ENCODE measurements at places on chromosomes 16 and 17.

DNA sequence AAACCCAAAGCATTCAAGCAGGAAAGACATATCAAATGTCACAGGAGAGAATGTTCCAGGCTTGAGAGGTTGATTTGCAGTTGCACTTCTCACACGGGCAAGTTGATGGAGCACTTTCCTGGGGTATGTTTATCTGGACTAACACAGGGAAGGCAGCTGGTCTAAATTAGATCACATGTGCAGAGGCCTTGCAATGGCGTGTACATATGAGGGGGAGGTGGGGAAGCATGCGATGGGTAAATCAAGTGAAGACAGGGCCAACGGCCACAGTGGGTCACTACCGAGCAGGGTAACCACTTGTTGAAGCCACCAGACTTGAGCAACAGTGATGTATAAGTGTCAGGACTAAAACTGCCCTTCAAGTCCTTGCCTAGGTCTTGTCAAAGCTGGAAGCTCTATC lies 156.6 kb upstream of the MAF start:
- DNase-seq, result no peak

DNA sequence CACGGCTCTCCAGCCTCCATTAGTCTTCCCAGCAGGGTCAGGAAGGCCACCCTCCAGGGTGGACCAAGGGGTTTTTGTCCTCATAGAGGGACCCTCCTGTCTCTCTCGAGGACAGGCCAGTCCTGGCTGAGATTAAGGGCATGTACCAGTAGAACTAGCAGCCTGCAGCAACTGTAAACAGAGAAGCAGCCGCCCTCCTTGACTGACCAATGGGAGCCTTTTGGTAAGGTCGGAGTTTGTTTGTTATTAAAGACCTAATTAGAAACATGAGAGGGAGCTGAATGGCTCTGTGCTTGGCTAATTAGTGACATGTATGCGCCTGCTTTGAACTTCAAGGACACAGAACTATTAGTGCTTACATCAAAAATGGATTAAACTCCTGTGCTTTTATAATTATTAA lies 80.0 kb downstream of the CCDC182 start:
- no peak for DNase-seq

DNA sequence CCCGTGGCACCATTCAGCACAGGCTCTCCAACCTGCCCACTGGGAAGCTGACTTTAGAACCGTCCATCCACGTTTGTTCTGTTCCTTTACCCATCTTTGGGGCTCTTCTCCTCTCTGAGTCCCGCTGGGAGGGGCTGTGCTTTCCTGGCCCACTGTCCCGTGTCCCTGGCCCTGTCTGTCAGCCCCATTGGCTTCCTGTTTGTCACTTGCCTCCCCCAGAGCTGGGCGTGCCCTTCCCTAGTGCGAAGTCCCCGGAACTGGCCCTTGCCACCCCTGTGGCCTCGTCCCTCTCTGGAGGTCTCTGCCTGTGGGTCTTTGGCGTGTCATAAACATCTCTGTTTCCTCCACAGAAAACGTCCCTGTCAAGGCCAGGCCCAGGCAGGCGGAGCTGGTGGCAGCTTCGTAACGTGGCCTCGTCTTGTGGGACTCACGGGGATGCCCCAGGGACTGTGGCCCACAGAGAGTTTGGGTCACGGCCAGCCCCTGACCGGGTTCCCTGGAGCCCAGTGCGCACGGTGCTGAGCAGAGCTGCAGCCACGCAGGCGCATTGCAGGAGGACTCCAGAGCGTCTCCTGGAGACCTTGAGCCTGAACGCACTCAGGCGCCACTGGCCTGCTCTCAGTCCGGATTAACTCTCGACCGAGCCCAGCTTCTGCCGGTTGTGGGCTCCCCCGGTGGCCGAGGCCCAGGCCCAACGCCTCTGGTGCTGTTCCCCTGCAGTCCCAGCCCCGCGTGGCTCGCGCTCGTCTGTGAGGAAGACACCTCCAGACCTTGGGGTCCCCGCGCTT lies 7.3 kb downstream of the CHMP6 start:
- no peak for DNase-seq

GRCh38 chr16:29743475-29743826 lies 2.3 kb downstream of the C16orf54 start:
- DNase-seq, result no peak

DNA sequence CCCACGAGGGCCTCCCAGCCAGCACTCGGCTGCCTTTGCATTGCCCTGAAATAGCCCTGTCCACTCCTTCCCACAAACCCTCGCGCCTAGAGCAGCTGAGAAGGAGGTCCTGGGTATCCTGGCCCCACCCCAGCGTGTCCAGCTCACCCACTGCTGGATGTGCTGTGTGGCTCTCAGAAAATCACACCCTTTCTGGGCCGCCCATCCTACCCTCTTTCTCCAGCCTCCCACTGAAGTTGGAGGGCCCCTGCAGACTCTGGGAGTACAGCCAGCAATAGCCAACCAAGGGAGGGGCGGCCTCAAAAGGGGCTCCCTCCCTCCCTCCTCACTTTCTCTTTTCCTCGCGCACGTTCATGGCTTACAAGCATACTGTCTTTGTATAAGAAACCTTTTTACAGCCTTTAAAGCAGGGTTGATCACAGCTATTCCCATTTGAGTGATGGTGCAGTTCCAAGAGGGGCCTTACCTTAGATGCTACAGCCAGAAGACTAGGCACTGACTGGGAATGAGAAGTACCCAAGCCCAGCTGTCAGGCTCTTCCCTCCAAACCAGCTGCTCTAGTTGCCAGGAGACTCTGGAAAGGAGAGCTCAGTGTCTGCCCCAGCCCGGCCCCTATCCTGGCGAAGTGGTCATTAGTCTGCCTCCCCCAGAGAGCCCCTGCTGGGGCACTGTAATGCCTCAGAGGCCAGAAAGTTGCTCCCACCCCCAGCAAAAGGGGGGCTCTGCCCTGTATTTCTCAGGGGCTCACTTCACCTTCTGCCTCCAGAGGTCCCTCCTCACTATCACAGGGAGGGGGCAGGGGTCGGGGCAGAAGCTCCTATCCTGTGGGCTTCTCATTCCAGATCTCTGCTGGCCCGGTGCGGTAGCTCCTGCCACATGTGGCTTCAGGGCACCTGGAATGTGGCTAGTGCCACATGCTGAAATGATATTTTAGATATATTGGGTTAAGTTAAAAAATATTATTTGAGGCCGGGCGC lies 38.1 kb downstream of the DCAKD start:
- no peak for DNase-seq

DNA sequence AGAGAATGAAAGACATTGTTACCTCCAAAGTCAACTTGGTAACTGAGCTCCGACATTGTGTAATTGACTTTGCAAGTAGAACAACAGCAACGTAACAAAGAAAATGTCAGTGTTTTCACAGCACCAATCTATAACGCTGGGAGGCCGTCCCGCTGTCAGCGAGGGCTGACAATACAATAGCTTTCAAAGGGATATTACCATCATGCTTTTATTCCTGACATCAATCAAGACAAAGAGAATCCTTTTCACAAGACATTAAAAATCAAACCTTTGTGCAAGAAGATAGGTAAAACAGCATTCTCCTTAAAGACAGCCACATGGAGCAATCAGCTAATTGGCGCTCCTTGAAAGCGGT lies 6.2 kb downstream of the ZNF423 start:
- no peak for DNase-seq

DNA sequence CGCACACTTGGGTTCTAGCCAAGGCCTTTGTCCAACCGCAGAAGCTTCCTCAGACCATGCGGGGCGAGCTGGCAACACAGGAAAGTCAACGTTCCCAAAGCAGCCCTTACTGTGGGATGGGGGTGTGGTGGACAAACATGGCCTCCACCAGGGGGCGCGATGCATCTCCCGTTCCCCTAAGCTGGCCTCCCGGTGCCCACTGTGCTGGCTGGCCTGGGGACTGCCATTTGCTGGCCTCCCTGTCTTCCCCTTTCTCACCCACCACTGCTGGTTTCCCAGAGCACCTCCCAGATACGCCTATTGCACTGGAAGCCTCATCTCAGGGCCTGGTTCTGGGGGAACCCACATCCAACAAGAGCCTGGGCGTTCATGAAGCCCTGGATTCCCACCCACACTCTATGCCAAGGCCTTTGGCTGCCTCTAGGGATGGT lies 145.3 kb downstream of the IRF8 start:
- DNase-seq, result no peak

DNA sequence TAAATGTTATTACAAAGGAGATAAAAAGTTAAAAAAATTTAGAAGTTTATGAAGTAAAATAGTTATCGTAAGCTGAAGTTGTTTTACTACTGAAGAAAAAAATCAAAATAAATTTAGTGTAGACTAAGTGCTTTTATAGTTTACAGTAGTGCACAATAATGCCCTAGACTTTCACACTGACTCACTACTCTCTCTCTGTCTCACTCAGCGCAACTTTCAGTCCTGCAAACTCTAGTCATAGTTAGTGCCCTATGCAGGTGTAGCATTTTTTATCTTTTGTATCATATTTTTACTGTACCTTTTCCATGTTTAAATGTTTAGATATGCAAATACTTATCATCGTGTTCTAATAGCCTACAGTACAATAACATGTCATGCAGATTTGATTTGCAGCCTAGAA lies 17.7 kb upstream of the TOM1L1 start:
- DNase-seq, result no peak

- DNase-seq, result no peak
These were observed 87.7 kb downstream of the C16orf95 start for GRCh38 chr16:87229230-87230188.

- no peak for DNase-seq
These were observed 138.3 kb downstream of the UTP18 start for GRCh38 chr17:51398687-51399086.

DNA sequence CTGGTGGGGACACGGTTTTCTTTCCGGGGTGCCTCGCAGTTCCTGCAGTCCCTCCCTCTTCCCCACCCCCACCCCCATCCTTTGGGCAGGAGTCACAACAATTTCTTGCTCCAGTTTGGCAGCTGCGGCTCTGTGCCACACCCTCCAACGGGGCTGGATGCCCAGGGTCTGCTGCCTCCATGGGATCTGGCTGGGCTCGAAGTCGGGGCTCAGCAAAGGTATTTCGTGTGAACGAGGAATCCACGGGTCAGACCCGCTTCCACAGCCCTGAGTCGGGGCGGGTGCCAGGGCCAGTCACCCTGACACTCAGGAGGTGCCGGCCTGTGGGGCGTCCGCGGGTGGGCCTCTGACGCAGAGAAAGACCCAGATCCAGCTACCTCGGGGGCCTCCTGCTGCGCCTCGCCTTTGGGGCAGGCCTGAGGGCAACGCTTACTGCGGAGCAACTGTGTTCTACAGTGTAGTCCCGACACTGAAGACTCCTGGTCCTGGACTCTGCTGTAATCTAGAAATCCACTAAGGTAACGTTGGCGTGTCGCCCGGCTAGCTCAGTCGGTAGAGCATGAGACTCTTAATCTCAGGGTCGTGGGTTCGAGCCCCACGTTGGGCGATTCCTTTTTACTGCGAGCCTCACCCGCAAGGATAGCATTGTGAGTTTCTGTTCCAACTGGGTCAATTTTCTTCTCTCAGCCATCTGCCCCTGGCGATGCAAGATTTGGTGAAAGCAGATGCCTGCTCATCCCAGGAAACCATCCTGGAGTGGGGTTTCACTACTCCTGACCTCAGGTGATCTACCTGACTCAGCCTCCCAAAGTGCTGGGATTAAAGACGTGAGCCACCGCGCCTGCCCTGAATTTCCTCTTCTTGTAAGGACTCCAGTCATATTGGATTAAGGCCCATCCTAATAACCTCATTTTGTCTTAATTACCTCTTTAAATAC lies 12.6 kb upstream of the OR1F1 start:
- DNase-seq, result no peak

- no peak for DNase-seq
These were observed 163.8 kb upstream of the CACNG5 start for GRCh38 chr17:66671156-66671555.

All from stimulated activated CD8-positive, alpha-beta memory T cell treated with anti-CD3 and anti-CD28 coated beads, Interleukin-4, amount 100 ng/mL, for 1 hour (primary cell).